Activated CD4-positive, alpha-beta T cell treated with anti-CD3 and anti-CD28 coated beads for 48 hours (primary cell): ENCODE measurements at places on chromosomes 13 and 19.

DNA sequence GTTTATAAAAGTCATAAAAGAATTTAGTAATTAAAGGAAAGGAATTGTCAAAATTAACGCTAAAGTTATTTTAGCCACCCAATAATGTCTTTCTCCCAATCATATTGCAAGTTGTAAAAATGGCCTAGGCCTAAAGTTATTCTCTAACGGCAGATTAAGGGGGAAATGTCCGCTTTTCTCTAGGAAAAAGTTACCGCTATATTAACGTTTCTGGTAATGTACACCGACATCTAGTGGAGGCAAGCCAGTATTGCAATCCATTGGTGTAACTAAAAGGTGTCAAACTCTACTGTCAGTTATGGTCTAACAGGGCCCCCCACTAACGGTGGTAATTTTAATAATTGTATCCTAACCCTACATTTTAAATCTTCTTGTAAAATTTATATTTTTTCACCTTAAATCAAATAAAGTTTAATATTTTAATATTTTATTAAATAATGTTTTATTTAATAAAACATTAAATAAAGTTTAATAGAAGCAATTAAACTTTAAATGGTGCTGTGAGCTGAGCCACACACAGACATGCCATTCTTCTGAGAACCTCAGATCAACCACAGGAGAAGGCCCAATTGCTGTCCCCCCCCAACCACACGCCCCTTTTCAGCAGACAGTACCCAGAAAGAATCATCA, 35.9 kb upstream of the ZSCAN5A start:
- peak; percentile 61 for DNase-seq

DNA sequence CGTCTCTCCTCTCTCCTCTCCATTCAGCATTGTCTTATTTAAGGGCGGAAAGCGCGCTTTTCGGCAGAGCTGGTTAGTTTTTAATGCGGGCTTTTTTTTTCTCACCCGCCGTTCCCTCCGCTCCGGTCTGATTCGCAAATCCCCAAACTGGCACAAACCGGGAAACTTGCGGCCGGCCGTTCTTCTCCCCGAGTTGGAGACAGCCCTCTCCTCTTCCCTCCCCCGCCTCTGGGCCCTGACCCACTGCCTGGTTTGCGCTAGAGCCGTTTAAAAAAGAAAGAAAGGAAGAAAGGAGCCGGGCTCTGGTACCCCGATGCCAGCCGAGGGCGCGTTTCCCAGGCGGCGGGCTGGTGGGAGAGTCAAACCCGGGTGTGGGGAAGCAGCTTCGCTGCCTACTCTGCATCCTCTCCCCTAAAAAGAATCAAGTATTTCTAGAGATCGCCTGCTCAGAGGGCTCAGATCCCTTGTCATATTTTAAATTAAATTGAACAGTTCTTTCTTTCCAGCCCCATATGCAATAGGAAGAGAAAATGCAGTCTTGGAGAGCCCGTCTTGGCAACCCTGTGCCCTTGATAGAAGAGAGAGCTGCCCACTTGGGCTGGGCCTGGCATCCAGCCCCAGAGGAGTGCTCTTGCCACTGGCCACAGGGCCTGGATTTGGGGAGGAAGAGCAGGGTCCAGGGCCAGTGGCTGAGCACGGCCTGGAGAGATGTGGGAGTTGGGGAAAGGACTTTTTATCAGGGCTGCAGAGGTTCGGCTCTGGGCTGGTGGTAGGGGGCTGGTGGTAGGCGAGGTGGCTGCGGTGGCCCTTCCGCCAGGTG, 19.0 kb downstream of the NFIX start:
- no peak for DNase-seq

- DNase-seq, result no peak
Measured at GRCh38 chr13:103839460-103839859, 773.2 kb upstream of the SLC10A2 start.

DNA sequence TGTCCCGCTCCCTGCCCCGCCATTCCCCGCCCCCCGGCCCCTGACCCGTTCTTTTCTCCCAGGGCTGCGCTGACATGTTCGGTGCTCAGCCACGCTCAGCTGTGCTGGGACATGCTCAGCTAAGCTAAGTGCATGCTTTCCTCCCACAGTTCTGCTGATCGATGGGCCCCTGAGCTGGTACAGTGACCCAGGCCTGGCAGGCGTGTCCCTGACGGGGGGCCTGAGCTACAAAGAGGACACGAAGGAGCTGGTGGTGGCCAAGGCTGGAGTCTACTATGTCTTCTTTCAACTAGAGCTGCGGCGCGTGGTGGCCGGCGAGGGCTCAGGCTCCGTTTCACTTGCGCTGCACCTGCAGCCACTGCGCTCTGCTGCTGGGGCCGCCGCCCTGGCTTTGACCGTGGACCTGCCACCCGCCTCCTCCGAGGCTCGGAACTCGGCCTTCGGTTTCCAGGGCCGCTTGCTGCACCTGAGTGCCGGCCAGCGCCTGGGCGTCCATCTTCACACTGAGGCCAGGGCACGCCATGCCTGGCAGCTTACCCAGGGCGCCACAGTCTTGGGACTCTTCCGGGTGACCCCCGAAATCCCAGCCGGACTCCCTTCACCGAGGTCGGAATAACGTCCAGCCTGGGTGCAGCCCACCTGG, 3.7 kb downstream of the TNFSF9 start:
- no peak for DNase-seq

DNA sequence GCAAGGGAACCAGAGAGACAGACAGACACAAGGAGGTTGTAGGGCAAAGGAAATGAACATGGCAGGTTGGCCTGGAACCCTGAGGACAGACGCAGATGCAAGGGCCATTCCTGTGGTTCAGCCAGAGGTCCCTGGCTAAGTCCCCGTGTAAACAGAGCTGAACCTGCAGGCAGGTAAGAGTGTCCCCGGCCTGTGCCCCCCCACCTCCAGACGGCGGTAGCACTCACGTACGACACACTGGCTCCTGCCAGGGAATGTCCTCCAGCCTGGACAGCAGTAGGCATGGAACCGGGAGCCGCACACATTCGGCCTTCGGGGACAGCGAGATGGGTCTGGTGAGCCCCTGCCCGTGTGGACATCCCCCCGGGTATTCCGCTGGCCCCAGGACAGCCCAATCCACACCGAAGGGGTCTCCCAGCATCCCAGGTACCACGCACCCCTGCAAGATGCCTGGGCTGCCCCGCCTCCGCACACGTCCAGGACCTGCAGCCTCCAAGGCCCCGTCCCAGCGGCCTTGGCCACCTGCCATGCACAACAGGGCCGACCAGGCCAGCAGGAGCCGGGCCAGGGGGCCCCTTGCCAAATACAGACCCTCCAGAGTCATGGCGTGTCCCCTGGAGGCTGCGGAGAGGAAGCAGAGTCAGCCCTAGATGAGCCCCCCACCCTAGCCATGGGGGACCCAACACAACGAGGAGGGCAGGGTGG, 2.4 kb downstream of the FBN3 start:
- DNase-seq, result no peak

DNA sequence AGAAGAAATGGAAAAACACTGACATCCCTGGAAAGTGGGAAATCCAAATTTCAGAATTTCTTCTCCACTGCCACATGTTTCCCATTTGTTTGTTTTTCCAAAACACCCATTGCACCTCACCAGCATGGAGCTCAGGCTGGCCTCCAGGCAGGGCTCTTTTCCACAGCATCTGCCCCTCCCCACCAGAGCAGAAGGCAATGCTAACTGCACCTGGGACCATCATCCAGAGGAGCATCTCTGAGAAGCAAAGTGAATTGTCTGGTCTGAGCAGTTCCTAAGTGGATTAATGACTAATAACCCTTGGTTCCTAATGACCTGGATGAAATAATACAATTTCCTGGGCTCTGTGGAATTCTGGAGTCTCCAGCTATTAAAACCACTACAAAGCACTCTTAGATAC, 8.8 kb upstream of the CYSLTR2 start:
- DNase-seq, result no peak

DNA sequence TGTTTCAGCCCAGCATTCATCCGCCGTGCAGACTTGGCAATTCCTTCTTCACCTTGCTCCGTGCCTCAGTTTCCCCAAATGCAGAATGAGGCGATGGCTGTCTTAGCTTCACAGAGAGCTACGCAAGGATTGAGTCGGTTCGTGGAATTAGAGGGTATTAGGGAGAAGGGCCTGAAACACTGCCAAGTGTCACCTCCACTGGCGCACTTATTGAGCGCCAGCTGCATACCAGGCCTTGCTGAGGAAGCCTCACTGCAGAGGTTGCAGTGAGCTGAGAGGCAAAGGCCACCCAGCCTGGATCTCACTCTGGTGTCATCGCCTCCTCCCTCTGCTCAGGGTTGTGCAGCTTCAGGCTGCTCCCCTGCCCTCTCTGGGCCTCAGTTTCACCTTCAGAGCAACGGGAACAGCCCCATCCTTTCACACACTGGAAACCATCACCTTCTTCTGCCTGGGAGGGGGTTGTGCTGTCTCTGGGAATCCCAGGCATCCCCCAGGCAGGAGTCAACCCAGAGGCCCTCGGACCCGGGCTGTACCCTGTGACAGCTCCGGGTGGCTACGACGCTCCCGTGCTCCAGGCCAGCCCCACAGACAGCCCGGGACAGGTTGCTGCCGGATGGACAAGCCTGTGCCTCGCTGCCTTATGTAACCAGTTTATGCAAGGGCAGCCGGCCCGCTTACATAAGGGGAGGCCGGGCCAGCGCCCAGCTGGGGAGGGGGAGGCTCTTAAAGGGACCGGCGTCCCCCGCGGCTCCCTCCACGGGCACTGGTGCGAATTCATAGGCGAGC, 31.9 kb downstream of the NFIC start:
- DNase-seq, result no peak
